ENCODE measurements at places on chromosomes 12 and 14.

DNA sequence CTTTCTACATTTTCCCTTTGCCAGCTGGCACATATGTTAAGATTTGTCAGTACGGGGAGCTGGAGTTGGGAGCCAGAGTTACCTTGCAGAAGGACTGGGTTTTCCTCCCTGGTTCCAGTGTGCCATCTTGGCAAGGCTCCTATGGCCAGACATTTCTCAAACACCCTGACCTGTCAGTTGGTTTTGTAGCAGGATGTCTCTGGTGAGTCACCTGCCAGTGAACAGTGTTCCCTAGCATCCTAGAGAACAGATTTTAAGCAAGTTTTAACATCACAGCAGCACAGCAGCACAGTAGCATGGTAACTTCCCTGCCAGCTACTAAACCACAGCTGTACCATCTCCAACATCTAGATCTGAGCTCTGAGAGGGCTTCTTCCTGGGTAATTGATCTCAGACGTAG lies 26.2 kb upstream of the KTN1 start:
- no peak for DNase-seq

- DNase-seq = peak; percentile 8
These were observed 23.5 kb upstream of the GPRC5D start for GRCh38 chr12:12975322-12976077.

DNA sequence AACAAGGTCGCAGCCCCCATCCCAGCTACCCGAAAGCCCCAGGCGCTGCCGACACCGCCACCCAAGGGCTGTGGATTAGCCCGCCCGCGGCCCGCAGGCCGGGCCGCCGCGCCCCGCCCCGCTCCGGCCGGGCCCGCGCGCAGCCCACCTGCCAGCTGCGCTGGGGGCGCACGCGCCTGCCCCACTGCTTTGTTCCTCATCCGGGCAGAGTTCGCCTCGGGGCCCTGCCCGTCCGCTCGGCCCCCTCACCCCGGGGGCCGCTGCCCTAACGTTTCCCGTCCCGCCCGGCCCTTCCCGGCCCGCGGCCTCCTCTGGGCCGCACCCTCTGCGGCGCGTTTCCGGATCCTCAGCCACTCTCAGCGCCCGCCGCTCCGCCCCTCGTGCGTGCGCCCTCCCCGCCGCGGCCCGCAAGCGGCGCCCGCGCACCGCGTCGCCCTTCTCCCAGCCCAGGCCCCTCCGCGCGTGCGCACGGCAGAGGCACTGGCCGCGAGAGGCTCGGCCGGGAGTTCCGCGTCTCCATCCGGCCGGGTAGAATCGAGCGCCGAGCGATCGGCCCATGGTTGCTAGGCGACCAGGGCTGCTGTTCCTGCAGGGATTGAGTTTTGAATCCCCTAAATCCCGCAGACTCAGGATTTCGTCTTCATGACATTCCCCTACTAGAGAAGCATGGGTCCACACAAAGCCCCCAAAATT lies at the start of gene PRDM4:
TSS of gene PRDM4 (minus strand) at position 329 of the 693 bp plus-strand sequence. CDS start 622 bp downstream, outside the sequence.
- peak; percentile 91 for DNase-seq

DNA sequence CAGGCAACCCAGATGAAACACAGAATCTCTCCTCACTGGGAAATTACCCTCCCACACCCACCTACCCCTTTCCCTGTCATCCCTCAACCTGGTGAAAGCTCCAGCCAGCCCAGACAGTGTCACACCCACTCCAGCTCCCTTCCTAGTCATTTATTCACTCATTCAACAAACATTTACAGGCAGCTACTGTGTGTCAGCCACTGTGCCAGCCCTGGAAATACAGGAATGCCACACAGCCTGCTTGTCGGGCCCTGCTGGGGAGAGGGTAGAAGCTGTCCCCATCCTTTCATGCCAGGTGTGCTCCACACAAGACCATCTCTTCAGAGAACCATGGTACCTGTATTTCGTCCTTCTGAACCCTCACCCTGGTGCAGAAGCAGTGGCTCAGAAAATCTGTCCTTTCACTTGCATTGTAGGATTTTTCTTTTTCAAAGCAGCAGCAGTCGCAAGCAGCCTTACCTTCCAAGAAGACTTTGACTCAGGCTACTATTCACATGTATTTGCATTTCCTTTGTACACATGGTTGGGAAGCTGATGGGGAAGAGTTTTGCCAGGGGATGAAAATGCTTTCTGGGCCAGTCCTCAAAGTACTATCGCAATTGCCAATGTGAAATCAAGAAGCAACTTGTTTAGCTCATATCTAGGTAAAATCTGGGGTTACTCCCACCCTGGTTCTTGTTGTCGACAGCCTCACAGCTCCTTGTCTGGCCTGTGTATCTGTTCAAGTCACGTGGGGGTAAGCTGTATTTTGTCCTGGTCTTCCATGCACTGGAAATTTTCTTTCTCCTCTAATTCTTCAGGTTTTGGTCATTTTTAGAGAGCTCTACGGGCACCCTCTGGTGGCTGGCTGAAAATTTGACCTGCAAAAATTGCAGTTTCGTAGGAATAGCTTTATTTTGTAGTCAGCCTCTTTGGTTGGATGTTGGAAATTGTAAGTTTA lies 147.4 kb upstream of the EGLN3 start:
- peak; percentile 20 for DNase-seq

DNA sequence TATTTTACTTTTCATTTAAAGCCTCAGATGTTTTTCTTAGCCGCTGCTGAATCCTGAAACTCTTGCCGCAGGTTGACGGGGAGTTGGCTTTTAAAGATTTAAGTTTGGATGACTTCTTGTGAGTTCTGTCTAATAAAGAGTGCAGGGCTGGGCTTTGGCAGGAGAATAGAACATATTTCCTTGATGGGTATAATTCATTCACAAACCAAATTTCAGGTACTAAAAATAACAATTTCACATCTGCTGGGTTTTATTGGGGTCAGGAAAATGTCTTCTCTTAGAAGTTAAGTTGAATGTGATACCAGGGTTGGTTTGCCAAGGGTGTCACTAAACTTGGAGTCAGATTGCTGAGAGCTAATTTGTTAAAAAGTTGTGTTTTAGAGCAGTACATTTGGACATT lies 9.7 kb downstream of the SP1 start:
- no peak for DNase-seq

GRCh38 chr12:15393037-15393436 lies 70.7 kb downstream of the PTPRO start:
- DNase-seq = no peak

DNA sequence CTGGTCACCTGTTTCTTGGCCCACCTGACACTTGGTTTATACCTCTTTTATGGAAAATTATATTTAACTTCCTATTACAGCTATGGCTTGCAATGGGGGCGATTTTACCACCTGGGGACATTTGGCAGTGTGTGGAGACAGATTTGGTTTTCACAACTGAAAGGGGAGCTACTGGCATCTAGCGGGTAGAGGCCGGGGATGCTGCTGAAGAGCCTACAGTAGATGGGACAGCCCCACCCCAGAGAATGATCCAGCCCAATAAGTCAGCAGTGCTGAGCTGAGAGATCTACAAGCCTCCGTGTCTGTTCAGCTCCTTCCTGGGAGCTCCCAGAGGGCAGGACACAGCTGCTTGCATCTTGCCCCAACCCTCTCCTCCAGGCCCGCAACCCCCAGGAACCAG lies 302.8 kb downstream of the CACNA1C start:
- DNase-seq = no peak

DNA sequence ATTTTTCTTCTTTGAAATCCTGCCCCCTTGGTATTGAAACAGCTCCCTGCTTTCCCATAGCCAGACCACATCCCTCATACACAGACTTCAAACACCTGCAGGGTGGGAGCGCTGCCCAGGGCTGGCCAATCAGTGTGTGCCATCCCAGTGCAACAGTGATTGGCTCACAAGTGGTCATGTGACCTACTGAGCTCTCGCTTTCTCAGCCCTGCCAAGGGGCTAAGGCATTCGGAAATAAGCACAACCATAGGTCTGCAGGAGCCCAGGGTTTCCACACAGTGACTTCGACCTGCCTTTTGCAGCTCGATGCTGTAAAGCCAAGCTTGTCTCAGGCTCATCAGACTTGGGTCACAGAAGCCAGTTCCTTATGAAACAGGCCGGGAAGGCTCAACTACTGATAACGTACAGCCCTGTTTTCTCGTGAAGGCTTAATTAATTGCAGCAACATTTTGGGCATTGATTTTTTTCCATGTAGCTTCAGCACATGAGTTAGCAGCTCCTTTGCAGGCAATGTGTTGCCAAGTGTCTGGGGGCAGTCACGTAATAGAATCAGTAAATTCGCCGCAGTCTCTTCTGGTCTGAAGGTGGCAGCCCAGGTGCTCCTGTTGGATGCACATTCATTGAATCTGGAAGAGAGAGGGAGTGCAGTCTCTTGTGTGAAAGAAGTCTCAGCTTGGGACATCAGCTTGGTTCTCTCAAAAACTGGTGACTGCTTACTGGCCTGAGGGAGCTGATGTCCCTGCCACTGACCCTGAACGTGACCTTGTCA lies 1091.8 kb downstream of the AACS start:
- DNase-seq = no peak

DNA sequence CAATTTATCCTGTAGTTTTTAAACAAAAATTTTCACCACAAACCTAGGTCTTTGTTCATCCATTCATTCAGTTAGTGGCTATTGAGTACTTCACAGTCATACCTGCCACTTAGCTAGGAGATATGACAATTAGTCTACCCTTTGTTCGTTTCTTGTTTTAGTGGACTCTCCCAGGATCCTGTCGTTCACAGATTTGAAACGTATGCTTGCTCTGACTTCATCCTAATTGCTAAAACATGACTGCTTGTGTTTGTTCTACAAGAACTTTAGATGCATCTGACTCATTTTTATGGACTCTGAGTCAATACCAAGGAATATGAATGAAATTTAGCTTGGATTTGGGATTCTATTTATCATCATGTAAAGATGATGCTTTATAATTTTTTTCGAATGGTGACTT lies 69.5 kb downstream of the TBC1D30 start:
- DNase-seq = no peak

DNA sequence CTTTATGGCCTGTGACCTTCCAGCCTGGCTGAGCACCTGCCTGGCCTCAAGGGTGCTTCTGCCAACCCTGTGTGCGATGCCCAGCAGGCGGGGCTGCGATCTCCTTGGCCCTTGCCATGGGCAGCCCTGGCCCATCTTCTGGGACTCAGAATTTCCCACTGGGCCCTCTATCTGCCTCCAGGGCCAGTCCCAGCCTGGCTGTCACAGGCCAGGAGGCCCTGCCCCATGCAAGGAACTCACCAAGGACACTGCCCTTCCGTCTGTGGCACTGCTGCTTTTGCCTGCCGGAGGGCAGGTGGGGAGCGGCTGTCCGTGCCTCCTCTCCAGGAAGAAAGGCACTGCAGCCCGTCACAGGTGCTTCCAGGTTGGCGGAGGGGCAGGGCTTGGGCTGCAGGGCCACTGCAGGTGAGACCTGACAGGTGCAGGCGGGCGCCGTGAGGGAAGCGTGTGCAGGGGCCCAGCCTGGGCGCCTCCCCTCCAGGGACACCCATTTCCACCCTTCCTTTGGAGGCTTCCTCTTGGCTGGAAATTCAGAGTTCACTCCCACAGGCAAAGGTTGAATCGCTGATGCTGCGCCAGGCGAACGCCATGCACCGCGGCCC lies 177.8 kb downstream of the KIF26A start:
- no peak for DNase-seq

- DNase-seq = no peak
These were observed 94.5 kb upstream of the PARP11 start for GRCh38 chr12:3967556-3968160.

DNA sequence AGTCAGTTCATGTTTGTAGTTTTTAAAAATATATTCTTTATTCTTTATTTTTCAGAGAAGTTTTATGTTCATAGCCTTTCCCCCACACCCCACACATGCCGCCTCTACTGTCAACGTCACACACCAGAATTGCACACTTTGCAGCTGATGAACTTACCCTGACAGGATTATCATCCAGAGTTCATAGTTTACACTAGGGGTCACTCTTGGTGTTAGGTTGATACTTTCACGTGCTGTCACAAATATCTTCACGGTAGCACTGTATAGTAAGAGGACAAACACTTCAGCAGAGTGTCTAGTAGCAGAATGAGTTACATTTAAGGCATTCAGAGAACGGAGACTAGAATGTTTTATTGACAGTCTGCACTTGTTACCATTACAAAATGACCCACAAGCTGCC lies 5.1 kb downstream of the DPPA3 start:
- DNase-seq = no peak

DNA sequence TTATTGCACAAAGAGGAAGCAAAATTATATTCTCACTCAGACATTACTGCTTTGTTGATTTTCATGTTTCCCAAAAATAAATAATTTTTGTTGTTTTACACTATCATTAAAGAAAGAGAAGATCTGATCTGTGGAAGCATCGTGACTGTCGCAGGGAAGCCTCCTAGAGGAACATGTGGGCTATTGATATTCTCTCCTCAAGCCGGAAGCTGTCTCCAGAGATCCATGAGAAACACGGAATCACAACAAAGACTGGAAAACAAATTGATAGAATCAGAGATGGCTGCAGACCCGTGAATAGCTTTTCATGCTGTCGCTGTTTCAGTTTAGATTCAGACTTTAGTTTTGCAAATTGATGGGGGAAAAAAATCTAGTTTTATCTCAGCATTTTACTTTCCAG lies 235.2 kb upstream of the TMPO start:
- no peak for DNase-seq

GRCh38 chr14:31947076-31947475 lies 130.0 kb upstream of the ARHGAP5 start:
- DNase-seq = no peak

GRCh38 chr12:53977596-53978445 lies 3.1 kb upstream of the HOTAIR start:
- no peak for DNase-seq

DNA sequence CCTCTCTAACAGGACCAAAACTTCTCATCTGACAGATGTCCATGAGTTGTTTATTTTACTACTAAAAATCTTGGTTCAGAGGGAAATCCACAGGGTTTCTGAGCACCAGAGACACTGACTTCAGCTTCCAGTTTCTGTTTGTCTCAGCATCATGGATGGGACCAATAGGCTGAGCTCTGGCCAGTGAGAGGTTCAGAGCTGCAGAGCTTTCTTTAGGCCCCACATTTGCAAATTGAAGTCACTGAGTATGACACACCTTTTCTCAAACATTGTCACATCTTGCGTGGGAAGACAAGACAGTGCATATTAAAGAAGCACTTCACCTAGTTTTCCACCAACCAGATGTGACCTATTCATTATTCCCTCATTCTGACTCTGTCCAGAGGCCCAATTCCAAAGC lies 45.2 kb downstream of the RDH12 start:
- peak; percentile 41 for DNase-seq

DNA sequence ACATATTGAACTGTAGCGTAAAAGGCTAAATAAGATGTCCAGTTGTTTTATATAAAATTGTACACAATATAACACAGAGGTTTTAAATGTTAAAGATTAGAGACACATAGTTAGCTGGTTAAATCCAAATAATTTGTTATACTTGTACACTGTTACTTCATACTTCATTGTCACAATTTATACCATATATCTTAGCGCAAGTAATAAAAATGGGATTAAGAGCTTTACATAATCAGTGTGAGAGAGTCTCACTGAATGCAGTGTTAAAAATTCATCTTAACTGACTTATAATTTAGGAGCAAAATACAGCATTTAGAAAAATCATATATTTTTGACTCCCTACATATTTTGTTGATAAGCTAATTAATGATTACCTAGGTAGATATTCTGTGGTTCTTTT lies 36.1 kb downstream of the LRFN5 start:
- DNase-seq = no peak

Data from activated CD4-positive, alpha-beta T cell treated with anti-CD3 and anti-CD28 coated beads, Interleukin-2, Interleukin-4, amounts not matched to agents 100 ng/mL and 50 ng/mL, durations not matched to agents 16 hours and 8 hours (primary cell).